ENCODE measurements at places on chromosomes 4 and X.

DNA sequence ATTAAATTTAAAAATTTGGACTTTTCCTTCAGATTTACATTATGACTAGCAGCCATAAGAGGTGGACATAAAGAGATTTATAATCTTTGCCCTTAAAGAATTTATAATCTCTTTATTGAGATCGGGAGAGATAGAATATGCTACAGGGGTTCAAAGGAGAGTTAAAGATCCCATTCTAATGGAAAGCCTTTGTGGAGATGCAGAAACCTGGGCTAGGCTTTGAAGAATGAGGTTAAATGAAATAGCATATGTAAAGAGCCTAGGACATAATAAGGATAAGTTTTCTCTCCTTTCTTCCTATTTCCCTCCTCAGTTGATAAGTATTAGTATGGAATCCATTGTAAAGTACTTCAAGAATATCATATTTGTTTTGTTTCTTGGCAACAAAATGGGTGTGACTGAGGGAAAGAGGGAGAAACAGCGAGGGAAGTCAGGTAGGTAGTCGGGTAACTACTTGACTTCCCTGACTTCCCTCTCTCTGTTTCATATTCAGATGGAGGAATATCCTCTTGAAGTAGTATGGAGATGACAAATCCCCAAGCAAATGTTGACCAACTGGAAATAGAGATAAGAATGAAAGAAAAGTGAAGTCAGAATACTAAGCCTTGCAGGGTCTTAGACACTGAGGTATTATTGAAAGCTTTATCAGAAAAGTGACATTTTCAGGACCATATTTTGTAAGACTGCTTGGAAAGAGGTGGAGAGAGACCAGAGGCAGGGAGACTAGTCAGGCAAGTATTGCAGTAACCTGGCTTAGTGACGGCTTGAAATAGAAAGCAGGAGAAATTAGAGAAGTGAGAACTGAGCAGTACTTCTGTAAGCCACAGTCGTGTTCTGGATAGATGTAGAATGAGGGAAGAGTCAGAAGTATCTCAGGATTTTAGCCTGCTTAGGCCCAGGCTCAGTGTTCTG is 82.9 kb downstream of the PDLIM5 start:
- DNase-seq = no peak

DNA sequence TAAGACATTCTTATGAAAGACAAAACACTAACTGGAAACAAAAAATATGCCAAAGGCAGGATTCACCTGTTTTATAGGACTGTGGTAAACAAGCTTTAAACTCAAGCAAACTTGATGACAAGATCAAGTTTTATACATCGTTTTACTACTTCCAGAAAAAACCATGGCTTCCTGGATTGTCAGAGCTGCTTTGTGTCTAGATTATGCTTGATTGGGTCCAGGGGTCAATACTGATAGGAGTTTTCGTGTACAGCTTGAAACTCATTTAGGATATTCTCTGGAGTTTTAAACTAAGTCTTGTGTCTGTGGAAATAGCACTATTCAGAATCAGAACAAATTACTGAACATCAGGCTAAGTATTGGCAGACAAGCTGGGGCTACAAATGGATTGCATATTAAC is 13.0 kb downstream of the HCCS start:
- no peak for DNase-seq

DNA sequence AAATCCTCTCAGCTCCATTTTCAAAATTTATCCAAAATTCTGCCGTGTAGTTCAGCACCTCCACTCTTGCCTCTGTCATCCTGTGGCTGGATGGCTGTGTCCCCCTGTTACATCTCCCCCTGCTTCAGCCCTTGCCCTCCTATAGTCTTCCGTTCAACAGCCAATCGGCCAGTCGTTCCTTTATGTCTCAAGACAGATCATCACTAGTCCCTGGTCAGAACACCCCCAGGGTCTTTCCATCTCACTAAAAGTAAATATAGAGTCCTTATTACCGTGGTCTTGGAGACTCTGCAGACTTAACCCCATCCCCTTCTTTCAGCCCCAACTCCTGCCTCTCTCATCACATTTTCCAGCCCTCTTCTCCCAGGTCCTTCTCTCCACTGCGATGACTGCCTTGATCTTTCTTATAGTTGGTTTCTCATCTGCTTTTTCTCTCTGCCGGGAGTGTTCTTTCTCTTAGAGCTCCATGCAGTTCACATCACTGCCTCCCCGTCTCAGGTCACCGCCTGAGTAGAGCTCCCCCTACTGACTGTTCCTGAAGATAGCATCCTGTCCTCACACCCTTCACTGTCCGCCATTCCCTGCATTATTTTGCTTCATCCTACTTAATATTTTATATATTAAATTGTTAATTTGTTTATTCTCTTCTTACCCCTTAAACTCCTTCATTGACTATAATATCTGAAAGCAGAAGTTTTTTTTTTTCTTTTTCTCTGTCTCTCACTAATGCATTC is 736.9 kb upstream of the MAGEB2 start:
- no peak for DNase-seq

DNA sequence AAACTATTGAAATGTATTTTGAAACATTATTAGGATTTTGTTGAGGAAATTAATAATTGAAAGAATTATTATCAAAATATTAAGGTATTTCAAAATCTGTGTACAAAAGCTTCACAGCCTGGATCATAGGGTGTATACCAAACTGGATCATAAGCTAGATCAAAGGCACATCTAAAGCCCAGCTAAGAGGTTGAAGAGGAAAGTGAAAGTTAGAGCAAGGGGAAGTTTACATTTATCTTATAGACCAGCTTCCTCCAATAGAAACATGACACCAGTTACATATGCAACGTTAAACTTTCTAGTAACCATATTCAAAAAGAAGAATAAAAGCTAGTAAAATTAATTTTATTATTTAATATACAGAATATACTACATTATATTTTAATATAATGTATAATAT is 227.2 kb upstream of the BMP3 start:
- DNase-seq = no peak

GRCh38 chr4:13830449-13830848 is 202.9 kb upstream of the BOD1L1 start:
- no peak for DNase-seq

DNA sequence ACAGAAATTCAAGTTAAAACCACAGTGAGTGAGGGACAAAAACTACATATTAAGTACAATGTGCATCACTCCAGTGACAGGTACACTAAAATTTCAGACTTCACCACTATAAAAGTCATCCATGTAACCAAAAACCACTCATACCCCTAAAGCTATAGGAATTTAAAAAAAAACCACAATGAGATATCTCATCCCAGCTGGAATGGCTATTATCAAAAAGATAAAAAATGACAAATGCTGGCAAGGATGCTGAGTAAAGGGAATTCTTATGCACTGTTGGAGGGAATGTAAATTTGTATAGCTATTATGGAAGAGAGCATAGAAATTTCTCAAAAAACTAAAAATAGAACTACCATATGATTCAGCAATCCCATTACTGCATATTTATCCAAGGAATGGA is 171.1 kb downstream of the HHIP start:
- DNase-seq = no peak

DNA sequence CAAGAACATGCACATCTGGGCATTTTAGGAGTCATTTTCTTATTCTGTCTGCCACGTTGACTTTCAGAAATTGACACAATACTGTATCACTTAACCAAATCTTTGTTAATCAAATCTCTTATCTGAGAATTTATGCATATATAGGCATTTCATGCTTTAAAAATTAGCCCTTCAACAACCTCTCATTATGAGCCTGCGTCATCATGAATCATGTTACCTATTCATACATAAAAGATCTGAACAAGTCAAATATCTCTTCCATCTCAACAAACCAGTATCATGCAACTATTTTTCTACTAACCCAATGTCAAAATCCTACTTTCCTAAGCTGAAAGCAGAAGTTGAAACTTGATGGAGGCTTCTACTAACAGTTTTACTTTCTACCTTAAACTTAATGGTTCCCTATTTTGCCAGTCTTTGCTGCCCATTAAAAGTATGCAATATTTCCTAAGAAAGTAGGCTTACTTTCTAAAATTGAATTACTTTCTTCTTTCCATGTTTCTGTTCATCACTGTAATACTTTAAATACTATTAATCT is 1.8 kb downstream of the ADAM29 start:
- no peak for DNase-seq

DNA sequence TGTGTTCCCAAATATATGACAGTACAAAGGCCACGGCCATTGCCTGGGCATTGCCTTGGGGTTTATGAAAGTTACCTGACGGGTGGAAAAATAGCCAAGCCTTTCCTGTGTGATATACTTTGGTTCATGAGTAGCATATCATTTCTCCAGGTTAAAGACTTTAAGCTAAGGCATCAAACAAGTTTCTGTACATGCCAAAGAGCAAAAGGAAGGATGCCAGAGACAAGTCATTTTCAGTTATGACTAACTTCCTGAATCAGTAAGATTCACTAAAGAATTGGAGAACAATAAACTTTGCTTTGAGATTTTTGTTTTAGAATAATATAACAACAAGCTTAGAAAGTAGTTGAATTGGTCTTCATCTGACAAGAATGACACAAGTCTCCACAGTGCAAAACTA is 9.7 kb upstream of the GUF1 start:
- no peak for DNase-seq

DNA sequence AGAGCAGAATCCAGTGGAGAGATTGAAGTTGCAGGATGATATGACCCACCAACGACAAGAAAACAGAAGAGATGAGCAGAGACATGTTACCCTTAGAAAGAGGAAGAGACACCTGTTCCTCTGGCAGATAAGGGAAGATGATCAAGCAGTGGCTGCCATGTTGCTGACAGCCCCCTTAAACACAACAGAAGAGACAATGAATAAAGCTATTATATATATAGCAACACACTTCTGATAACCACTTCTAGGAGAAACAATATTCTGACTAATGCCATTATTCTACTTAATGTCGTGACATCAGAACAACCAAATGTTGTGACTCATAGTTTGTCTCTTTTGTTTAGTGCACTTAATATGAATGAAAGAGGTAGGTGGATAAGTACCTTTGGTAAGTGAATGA is 44.9 kb downstream of the SH3RF1 start:
- DNase-seq = no peak

- DNase-seq = no peak
Measured at GRCh38 chr4:159413306-159413943, 310.5 kb downstream of the RAPGEF2 start.

- no peak for DNase-seq
Measured at GRCh38 chr4:76199664-76200211, 13.9 kb downstream of the SCARB2 start.

GRCh38 chr4:177228599-177228998 is 81.1 kb upstream of the NEIL3 start:
- no peak for DNase-seq

DNA sequence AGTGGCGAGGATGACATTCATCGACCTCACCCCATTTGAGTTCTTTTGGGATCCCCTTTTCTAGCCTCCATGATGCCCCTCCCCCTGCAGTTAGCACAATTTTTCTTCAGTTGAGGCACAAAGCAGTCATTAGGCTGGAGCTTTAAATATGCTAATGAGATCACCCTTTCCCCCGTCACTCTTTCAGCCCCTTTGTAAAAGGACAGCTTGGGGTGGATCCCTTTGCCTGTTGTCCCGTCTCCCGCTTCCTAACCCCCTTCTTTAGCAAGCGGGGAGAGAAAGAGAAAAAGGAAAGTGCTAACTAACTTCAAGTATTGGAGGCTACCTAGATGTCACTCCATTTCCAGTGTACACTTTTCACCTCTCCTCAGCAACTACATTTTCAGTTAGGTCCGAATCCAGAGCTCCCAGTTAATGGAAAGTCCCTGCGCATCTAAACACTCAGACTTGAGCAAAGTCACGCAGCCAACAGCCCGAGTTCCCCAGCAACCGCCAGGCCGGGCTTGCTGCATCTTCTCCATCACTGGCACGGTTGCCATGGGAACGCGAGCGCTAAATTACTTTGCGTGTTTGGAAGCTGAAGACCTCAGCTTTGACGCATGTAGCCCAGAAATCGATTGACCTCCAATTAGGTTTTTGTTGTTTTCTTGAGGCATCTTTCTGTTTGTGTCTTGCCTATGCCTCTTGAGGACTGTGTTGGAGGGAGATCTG is 76.8 kb downstream of the RTL5 start:
- no peak for DNase-seq

DNA sequence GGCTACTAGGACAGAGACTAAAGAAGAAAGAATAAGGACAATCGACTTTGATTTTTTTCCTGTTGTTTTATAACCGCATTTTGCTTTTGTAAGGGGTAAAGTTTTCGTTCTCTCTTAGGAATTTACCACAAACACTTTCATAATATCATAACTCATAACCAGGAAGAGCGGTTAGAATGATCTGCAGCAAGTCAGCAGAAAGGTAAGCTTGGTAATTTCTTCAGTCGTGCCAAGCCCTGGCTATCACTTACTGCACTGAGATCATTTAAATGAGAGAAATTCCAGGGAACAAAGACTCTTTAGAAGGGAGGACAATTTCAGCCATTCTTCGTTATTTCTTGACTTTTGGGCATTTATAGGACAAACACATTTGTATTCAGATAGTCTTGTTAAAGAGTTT is 258.1 kb downstream of the UNC5C start:
- no peak for DNase-seq

DNA sequence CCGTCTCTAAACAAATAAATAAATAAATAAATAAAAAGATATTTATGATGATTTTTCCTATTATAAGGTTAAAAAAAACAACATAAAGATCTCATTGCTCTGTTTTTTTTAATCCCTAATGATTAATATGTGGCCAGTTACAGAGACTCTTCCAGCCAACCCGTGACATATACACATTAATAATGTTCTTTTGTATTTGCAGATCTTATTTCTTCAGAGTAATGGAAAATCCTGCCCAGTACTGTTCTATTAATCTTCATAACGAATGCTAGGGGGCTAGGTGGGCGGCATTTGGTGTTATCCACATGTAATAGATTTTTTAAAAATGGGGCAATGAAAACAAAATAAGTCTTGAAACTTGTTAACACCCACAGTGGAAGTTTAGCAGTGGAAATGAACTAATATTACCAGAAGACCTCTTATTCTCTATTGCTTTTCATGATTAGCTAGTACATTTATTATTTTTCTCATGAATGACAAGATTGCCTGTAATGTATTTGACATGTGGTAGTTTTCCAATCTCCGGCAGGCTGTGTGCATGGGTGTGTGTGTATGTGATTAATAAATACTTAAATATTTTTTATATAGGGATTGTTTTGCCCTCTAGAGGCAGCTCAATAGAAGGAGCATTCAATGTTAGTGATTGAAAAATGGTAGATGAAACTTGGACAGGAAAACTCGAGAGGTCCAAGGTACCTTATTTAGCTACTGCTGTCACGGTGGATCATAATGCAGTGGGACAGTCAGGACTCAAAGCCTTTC is 457.4 kb downstream of the IL1RAPL1 start:
- no peak for DNase-seq
